ENCODE measurements at places on chromosomes 7 and 10. TPM values are rescaled to one million over a fixed set of nuclear protein-coding genes. Genes with fewer than 3 reads are reported as not detected.

DNA sequence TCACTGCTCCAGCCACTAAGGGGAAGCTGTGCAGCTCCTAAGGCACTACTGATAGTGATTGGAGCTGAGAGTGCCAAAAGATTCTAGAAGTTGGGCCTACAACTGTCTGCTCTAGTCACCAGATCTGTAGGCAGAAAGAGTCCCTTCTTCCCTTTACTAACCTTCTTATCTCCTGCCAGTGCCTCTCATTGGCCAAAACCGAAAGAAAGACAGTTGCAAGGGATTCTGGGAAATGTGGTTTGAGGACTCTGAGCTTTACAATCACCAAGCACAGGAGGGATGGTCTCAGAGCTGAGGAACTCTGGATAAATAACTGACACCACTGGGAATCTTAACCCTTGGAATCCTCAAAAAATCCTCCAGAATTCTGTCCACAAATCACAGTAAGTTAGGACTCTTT, 615.8 kb downstream of the CCSER2 start:
- H3K4me3 ChIP-seq, result no peak overlapping the region
- H3K27me3 ChIP-seq, result no peaks in the 10 kb centered on the region
- no peak for DNase-seq
- H3K4me1 ChIP-seq, result no peaks in the 10 kb centered on the region
- H3K27ac ChIP-seq, result no peak overlapping the region

GRCh38 chr7:18390535-18390907, 105.0 kb upstream of the HDAC9 start:
- no peak for DNase-seq
- H3K4me3 ChIP-seq, result no peak overlapping the region
- peaks cover 7% of the 10 kb centered on the region for H3K4me1 ChIP-seq
- H3K27me3 ChIP-seq, result no peaks in the 10 kb centered on the region
- H3K27ac ChIP-seq, result no peak overlapping the region

- no peaks in the 10 kb centered on the region for H3K27me3 ChIP-seq
- DNase-seq, result no peak
- H3K27ac ChIP-seq, result no peak overlapping the region
- no peak overlapping the region for H3K4me3 ChIP-seq
- H3K4me1 ChIP-seq, result no peaks in the 10 kb centered on the region
These were observed 652.3 kb upstream of the ANKRD30A start for GRCh38 chr10:36473122-36473521.

DNA sequence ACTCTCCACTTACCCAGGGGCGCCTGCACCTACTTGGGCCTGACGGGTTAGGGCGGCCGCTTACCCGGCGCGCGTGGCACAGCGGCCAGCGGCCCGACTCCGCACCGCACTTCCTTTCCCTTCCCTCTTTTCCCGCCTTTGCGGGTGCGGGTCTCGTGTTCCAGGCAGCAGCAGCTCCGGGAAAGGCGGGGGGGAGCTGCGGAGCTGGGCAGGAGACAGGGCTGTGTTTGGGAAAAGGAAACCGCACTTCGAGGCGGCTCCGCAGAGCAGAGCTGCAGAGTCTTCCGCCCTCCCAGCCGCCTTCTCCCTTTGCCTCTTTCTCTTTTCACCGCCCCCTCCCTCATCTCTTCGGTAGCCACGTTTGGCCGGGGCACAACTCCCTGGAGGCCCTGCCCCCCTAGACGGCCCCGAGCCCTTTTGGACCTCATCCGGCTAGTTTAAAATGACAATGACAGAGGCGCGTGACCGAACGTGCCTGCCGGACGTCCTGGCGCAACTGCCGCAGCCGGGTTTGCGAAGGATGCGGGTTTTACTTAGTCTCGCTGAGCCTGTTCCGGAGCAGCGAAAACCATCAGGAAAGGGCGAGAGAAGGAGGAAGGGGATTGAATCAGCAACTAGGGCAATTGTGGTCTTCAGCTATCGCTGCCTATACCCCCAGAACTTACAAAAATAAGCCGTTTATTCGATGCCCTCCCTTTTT, 7.9 kb upstream of the PAX2 start:
- no peak overlapping the region for H3K27ac ChIP-seq
- no peaks in the 10 kb centered on the region for H3K4me1 ChIP-seq
- DNase-seq, result no peak
- peaks cover 42% of the 10 kb centered on the region for H3K27me3 ChIP-seq

GRCh38 chr10:14549496-14549895, 218.8 kb upstream of the FRMD4A start:
- H3K4me3 ChIP-seq, result no peak overlapping the region
- peaks cover 10% of the 10 kb centered on the region for H3K36me3 ChIP-seq
- peaks cover 8% of the 10 kb centered on the region for H3K4me1 ChIP-seq
- no peak overlapping the region for H3K27ac ChIP-seq

DNA sequence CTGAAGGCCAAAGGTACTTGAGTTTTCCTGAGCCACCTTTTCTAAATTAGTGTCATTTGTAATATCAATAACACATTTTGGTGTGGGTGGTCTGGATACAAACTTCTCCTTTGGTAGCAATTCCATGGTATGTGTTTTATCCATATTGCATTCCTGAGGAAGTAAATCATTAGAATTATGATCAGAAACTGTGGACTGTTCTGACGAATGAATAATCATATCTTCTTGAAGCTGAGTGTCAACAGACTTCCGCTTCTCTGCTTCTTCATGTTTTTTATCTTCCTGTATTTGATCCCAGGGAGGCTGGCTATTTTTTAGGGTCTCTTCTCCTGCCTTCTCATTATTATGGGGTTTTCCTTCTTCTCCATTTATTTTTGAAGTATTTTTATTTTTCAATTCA, 81.4 kb downstream of the NRBF2 start:
- H3K4me1 ChIP-seq, result peaks cover 8% of the 10 kb centered on the region
- H3K4me3 ChIP-seq, result no peak overlapping the region
- H3K36me3 ChIP-seq, result peaks cover 22% of the 10 kb centered on the region
- no peak for DNase-seq

DNA sequence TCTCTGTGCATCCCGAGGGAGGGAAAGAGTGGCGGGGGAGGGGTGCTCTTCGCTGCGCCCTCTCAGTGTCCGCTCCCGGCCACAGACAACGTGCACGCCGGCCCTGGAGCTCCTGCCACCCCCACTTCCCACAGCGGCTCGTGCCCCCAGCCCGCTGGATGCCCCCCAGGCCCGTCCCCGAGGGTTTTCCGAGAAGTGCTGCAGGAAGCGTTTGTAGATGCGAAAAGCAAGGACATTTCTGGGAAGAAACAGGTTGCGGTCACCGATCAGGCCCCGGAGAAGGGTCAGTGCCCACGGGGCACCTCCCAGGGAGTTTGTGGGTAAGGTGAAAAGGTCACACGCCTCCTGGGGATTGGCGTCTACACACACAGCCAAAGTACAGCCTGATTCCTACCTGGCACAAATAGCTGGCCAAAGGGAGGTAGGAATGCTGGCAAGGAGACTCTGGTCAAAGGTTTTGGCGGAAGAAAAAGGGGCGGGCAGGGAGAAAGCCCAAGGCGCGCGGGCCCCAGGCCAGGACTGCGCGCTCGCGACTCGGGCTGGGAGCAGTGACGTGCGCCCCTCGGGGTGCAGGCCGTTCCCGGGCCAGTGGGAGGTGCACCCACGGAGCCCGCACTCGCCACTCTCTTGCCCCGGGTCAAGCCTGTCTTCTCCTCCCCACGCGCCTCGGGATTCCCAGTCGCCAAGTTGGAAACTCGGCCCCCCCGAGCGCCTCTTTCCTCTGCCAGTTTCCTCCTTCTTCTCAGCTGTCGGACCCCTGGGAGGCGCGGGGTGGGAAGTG, 1.5 kb upstream of the NRP1 start:
- no peak overlapping the region for H3K4me3 ChIP-seq
- H3K27ac ChIP-seq, result no peak overlapping the region

- no peaks in the 10 kb centered on the region for H3K27me3 ChIP-seq
- no peaks in the 10 kb centered on the region for H3K36me3 ChIP-seq
- H3K4me1 ChIP-seq, result peaks cover 22% of the 10 kb centered on the region
- peak overlapping the region; percentile 92 for H3K27ac ChIP-seq
- DNase-seq, result no peak
These were observed 493 bp downstream of the ZMIZ2 start for GRCh38 chr7:44748948-44749731.

- H3K27me3 ChIP-seq, result no peaks in the 10 kb centered on the region
- peaks cover 17% of the 10 kb centered on the region for H3K4me1 ChIP-seq
- peak; percentile 89 for DNase-seq
- H3K27ac ChIP-seq, result peak within 1 kb of the TSS; percentile 87
- no peaks in the 10 kb centered on the region for H3K36me3 ChIP-seq
These were observed at the start of gene C10orf143 for GRCh38 chr10:130110246-130111112. C10orf143 (minus strand) TSS chr10:130110830; CDS start chr10:130110772, 58 bp downstream.

DNA sequence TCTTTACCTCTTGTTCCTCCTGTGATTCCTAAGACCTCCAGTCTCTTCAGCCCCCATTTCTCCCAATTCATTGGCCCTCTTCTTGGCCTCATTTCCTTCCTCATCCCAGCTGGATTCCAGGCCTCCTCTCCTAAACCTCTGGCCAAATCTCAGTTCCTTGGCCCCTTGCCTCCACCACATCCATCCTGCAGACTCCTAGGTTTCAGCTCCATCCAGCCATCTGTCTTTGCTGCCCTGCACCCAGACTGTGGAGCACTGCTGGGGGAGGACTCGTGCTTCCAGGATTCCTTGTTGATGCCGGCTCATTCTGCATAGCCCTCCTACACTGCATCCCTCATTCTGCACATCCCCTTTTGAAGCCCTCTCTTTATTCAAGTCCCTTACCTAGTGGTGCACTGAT, 6.7 kb downstream of the PLAC9 start:
- peaks cover 4% of the 10 kb centered on the region for H3K4me1 ChIP-seq
- no peaks in the 10 kb centered on the region for H3K36me3 ChIP-seq
- no peaks in the 10 kb centered on the region for H3K27me3 ChIP-seq
- H3K27ac ChIP-seq, result no peak overlapping the region
- H3K4me3 ChIP-seq, result no peak overlapping the region

DNA sequence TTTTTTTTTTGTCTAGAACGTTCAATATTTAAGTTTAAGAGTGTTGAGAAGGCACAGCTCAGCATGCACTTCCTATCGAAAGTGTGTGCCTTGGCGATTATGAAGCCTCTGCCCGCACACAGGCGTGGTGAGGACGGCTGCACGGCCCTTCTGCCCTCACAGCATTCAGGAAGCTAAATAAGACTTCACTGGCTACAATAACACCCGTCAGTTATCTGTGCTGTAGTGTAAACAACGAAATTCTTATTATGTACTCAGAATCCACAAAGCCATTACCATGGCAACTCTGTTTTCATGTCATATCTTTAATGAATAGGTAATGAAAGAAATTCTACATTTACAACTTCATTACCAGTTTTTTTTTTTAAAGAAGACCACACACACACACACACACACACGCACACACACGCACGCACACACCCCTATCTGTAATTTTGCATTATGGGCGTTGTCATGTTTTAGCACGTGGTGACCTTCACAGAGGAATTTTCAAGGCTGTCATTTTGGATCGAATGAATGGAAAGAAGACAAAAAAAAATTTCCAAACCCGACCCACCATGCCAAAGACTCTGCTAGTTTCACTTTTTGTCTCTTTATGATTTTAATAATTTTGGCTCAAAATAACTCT, 254.8 kb upstream of the CTBP2 start:
- no peak overlapping the region for H3K4me3 ChIP-seq
- H3K36me3 ChIP-seq, result no peaks in the 10 kb centered on the region
- DNase-seq, result no peak
- no peaks in the 10 kb centered on the region for H3K27me3 ChIP-seq

DNA sequence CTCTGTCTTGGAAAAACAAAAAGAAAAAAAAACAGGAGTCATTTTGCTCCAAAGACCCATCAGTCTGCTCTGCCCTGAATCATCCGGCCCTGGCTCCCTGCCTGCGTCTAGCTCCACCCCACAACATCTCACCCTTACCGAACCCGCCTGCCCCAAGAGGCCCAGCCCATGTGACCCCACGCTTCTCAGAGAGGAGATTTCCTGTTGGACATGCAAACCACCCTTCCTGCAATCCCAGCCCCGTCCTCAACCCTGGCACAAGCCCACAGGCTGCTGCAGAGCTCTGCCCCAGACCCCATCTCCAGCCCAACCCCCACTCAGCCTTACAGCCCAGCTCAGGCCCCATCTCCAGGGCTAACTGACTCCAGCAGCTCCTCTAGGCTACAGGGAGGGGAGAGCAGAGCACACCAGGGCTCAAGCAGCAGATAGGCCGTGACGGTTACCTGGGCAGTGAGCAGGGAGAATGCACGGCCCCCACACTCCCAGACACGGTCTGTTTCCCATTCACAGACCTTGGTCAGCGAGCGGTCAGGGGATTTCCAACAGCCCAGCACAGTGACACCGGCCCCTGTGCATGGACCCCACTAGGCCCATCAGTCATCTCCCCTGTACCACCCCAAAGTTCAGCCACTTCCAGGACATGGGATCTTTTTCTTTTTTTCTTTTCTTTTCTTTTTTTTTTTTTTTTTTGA, 69.9 kb upstream of the GTF2I start:
- peaks cover 24% of the 10 kb centered on the region for H3K4me1 ChIP-seq
- no peaks in the 10 kb centered on the region for H3K27me3 ChIP-seq
- DNase-seq, result peak; percentile 70
- peak overlapping the region; percentile 82 for H3K27ac ChIP-seq

DNA sequence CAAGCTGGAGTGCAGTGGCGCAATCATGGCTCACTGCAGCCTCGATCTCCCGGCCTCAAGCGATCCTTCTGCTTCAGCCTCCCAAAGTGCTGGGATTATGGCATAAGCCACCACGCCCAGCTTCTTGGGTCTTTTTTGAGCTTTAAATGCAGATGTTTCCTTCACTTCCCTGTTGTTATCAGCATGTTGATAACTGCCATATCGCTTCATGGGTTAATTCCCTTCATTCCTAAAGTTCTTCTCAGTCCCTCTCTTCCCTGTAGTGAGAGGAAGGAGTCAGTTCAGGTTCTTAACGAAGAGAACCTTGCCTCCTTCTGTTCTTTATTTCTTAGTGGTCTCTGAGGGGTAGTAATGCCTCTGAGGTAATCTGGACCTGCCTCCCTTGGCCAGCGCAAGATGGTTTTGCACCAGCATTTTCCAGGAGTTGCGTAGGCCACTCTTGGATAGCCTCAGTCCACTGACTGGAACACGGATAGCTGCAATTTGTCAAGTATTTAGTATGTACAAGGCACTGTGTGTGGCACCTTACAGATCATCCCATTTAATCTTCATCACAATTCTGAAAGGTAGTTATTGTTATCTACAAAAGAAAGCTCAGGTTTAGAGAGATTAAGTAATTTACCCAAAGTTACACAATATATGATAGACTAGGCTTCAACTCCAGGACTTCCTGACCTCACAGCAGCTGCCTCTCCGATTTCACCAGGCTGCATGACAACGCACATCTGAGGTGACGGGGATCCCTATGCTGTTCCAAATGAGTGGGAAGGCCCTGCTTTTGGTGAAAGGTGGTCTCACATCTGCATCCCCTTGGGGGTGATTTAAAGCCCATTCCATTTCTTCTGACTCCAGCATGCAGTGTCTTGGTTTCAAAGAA, 60.5 kb downstream of the GATA3 start:
- DNase-seq, result no peak
- H3K4me1 ChIP-seq, result no peaks in the 10 kb centered on the region
- H3K27me3 ChIP-seq, result no peaks in the 10 kb centered on the region
- no peaks in the 10 kb centered on the region for H3K36me3 ChIP-seq
- H3K4me3 ChIP-seq, result no peak overlapping the region

Gene PLCE1
- total RNA-seq, result 0.08 TPM

Gene KLHL7
- 22.4 TPM for total RNA-seq

Gene TMEM225B
- total RNA-seq, result 0.26 TPM

Gene MCU
- total RNA-seq, result 18.2 TPM

Gene COL26A1
- 0.08 TPM for total RNA-seq

Gene IGFBP1
- 0.29 TPM for total RNA-seq

Gene HECTD2
- total RNA-seq, result 2.2 TPM

Gene COL13A1
- total RNA-seq, result not detected

Data from GM12878 (cell line).